Astrocyte (in vitro differentiated cells and primary cell): ENCODE measurements at places on chromosomes 16 and 17. TPM values are rescaled to one million over a fixed set of nuclear protein-coding genes. Genes with fewer than 3 reads are reported as not detected.

TEX19 gene
- not detected in 2 replicates for total RNA-seq

TMEM204 gene
- total RNA-seq: not detected in 2 replicates

CNGB1 gene
- total RNA-seq: not detected in 2 replicates

EFCAB5 gene
- 1.00 and 1.5 TPM in 2 replicates for total RNA-seq

SARM1 gene
- total RNA-seq: 12.8 and 14.4 TPM in 2 replicates

PTX4 gene
- not detected in 2 replicates for total RNA-seq

GRCh38 chr17:41803049-41804020 is 8.4 kb downstream of the P3H4 start:
- H3K27ac ChIP-seq: no peak overlapping the region
- H3K4me3 ChIP-seq: no peak overlapping the region
- DNase-seq: no peak
- no peaks in the 10 kb centered on the region for H3K27me3 ChIP-seq

- no peak overlapping the region for H3K4me3 ChIP-seq
- DNase-seq: no peak
- H3K27ac ChIP-seq: no peak overlapping the region
- no peaks in the 10 kb centered on the region for H3K4me1 ChIP-seq
- H3K27me3 ChIP-seq: no peaks in the 10 kb centered on the region
- H3K36me3 ChIP-seq: no peaks in the 10 kb centered on the region
Observed at GRCh38 chr16:81837312-81837751, 58.2 kb downstream of the PLCG2 start.

GRCh38 chr16:56190677-56191155 is 573 bp upstream of the GNAO1 start:
- H3K4me1 ChIP-seq: peaks cover 3% of the 10 kb centered on the region
- no peak overlapping the region for H3K27ac ChIP-seq
- peaks cover 57% of the 10 kb centered on the region for H3K27me3 ChIP-seq
- H3K36me3 ChIP-seq: no peaks in the 10 kb centered on the region
- peak overlapping the region; percentile 49 for H3K4me3 ChIP-seq

DNA sequence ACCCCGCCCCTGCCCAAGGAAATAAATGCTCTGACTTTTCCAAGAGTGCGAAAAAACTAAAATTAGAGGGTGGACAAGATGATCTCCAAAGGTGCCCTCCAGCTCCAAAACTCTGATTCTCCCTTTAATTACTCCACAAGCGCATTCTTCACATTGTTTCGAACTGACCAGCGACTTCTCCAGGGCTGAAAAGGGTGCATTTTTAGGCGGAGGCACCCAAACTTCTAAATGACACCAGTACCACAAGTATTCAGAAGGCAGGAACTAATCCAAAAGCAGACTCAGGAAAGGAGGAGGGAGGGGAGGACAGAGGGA is 750 bp downstream of the ZFHX3 start:
- H3K27ac ChIP-seq: peak overlapping the region; percentile 56
- no peaks in the 10 kb centered on the region for H3K36me3 ChIP-seq

DNA sequence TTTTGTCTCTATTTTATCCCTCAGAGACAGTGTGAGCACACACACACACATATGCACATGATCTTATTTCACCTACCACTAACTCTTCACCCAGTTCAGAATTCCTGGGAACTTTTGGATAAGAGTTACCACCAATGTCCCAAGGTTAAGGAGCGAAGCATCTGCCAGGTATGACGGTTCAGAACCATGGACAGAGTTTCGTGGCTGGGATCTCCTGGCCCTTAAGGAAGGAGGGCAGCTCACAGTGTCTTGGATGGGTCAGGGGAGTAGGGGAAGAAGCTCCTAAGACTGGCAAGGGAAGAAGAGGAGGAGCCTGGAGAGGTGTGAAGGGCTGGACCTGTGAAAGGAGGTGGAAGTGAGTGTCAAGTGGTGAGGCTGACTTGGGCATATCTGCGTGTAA is 23.0 kb upstream of the TMEM132E start:
- no peak overlapping the region for H3K27ac ChIP-seq
- no peak overlapping the region for H3K4me3 ChIP-seq
- H3K36me3 ChIP-seq: no peaks in the 10 kb centered on the region

GRCh38 chr16:67543582-67543981 is 15.0 kb downstream of the RIPOR1 start:
- H3K36me3 ChIP-seq: peaks cover 22% of the 10 kb centered on the region
- H3K4me1 ChIP-seq: peaks cover 16% of the 10 kb centered on the region
- DNase-seq: no peak
- no peak overlapping the region for H3K4me3 ChIP-seq

GRCh38 chr16:85047867-85048455 is 20.4 kb downstream of the KIAA0513 start:
- H3K27ac ChIP-seq: no peak overlapping the region
- H3K4me3 ChIP-seq: no peak overlapping the region
- H3K36me3 ChIP-seq: no peaks in the 10 kb centered on the region
- peaks cover 7% of the 10 kb centered on the region for H3K4me1 ChIP-seq

- H3K36me3 ChIP-seq: no peaks in the 10 kb centered on the region
- H3K27ac ChIP-seq: no peak overlapping the region
- no peak for DNase-seq
- no peaks in the 10 kb centered on the region for H3K4me1 ChIP-seq
- H3K27me3 ChIP-seq: no peaks in the 10 kb centered on the region
- H3K4me3 ChIP-seq: no peak overlapping the region
Observed at GRCh38 chr16:67786491-67786890, 19.9 kb downstream of the RANBP10 start.

DNA sequence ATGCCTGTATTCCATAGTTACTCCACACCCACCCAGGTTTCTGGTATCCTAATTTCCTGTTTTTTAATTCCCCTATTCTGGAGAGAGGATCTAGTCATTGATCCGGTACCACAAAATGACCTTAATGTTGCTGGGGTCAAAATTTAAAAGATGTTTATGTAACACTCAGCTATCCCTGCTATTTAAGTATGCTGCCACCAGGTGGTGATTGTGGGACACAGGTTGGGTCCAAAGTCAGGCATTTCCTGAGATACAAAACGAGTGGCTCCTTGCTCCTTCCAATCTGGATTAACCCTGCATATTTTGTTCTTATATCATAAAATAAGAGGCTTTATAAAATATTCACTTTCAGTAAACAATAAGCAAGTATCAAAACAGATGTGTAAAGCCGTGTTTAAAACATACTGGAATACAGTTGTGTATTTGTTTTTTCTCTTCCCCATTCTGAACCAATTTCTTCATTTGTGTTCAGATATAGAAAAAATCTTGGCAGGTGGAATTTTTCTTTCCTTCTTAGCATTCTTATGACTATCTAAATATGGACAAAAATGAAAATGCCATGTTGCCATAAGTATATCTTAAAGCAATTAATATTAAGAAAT is 16.3 kb downstream of the HS3ST4 start:
- H3K27me3 ChIP-seq: no peaks in the 10 kb centered on the region
- no peak overlapping the region for H3K4me3 ChIP-seq
- H3K4me1 ChIP-seq: no peaks in the 10 kb centered on the region
- no peak for DNase-seq
- no peak overlapping the region for H3K27ac ChIP-seq

DNA sequence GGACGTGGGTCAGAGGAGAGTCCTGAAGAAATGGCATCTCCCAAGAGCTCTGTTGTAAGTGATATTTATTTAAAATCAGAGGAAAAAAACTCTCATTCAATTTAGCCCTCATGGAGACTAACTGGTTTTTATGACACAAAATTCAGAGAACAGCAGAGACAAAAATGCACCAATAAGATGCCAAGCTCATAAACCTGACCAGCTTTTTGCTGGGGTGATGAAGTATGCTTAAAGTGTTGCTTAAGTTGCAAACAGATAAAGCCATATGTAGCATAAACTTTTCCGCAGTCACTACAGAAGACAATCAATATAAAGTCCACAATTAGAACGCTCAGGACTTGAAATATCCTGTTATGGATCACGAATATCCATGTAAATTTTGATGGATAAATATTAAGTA is 124.0 kb upstream of the CORO6 start:
- no peaks in the 10 kb centered on the region for H3K27me3 ChIP-seq
- no peak overlapping the region for H3K27ac ChIP-seq
- no peak overlapping the region for H3K4me3 ChIP-seq

DNA sequence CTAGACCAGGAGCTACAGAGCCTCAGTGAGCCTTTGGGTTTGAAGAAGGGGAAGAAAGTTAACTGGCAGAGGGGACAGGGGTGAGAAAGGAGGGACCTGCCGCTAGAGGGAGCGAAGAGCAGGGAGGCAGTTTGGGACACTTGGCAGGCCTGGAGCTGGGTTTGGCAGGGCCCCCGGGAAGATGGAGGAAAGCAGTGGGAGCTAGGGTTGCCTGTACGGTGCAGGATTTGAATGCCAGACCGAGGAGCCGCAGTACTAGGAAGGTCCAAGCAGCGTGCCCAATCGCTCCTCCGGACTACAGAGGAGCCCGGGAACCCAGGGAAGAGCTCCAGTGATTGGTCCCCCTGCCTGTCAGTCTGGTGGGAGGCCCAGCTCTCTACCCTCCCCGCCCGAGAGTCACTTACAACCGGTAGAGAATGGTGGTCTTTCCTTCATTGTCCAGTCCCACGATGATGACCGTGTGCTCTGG is 1.3 kb downstream of the ARL5C start:
- peaks cover 4% of the 10 kb centered on the region for H3K4me1 ChIP-seq
- peaks cover 41% of the 10 kb centered on the region for H3K27me3 ChIP-seq
- H3K27ac ChIP-seq: no peak overlapping the region
- DNase-seq: peak; percentile 94

DNA sequence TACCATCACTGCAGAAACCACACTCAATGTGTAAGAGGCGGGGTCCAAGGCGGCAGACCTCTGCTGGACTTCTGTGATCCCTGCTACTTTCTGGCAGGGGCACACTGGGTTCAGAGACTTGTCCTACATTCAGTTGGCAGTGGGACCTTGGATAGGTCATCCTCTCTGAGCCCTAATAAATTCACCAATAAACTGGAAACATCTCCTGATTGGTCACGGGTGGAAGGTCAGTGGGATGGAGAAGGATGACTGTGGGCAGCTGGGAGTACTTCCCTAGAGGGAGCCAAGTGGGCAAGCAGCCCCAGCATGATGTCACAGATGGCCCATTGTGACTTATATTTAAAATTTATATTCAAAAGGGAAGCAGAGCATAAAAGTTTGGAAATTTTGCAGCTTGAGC is 49.7 kb downstream of the RNF112 start:
- H3K4me1 ChIP-seq: no peaks in the 10 kb centered on the region
- DNase-seq: no peak
- H3K27me3 ChIP-seq: peaks cover 16% of the 10 kb centered on the region
- no peaks in the 10 kb centered on the region for H3K36me3 ChIP-seq

- no peak for DNase-seq
- H3K27me3 ChIP-seq: no peaks in the 10 kb centered on the region
- peak overlapping the region; percentile 94 for H3K27ac ChIP-seq
Observed at GRCh38 chr17:76725580-76726230, 701 bp downstream of the JMJD6 start.

- peaks cover 8% of the 10 kb centered on the region for H3K4me1 ChIP-seq
- no peak overlapping the region for H3K27ac ChIP-seq
- H3K36me3 ChIP-seq: no peaks in the 10 kb centered on the region
- H3K27me3 ChIP-seq: peaks cover 9% of the 10 kb centered on the region
Observed at GRCh38 chr17:28982131-28982793, 23.6 kb downstream of the SEZ6 start.

- no peaks in the 10 kb centered on the region for H3K27me3 ChIP-seq
- no peak for DNase-seq
- no peaks in the 10 kb centered on the region for H3K36me3 ChIP-seq
- H3K27ac ChIP-seq: no peak overlapping the region
Observed at GRCh38 chr17:36197387-36197703, 787 bp upstream of the CCL3L1 start.

DNA sequence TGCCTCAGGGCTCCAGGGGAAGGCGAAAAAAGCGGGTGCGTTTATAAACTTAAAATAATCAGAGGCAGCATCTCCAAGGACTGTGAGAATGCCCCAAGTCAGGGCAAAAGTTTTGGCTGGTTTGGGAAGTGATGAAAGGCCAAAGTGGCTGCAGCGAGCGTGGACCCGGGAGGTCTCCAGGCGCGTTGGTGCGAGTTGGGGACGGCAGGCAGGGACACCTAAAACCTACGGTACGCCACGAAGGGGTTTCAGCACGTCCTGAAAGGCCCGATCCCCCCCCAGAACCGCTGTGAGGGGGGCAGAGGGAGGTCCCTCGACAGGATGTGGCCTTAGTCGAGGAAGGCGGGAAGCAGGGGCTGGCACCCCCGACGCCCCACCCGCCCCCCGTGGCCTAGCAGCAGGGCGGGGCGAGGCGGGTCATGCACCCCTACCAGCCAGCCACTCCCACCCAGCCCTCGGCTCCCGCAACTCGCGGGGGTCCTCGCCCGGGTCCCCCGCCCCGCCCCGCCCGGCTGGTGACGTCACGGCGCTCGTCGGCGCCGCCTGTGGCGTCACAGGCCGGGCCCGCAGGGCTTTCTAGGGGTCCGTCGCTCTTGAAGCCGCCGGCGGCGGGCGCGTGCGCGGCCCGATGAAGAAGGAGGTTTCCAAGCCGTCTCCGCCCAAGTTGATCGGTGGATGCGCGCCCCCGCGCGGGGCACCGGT is at the start of gene MYCBPAP:
TSS of gene MYCBPAP (plus strand) at position 569 of the 702 bp plus-strand sequence. CDS start 236 bp downstream, outside the sequence.
- no peaks in the 10 kb centered on the region for H3K27me3 ChIP-seq
- no peaks in the 10 kb centered on the region for H3K36me3 ChIP-seq
- DNase-seq: peak; percentile 58
- H3K27ac ChIP-seq: peak within 1 kb of the TSS; percentile 38
- peaks cover 7% of the 10 kb centered on the region for H3K4me1 ChIP-seq

- H3K4me1 ChIP-seq: peaks cover 12% of the 10 kb centered on the region
- peak overlapping the region; percentile 61 for H3K4me3 ChIP-seq
- DNase-seq: peak; percentile 76
- peak overlapping the region; percentile 56 for H3K27ac ChIP-seq
- H3K27me3 ChIP-seq: peaks cover 63% of the 10 kb centered on the region
Observed at GRCh38 chr16:86508947-86509758, 1.2 kb upstream of the FOXF1 start.

GRCh38 chr17:78133971-78134898 is 3.7 kb downstream of the TMC8 start:
- peaks cover 9% of the 10 kb centered on the region for H3K27me3 ChIP-seq
- no peaks in the 10 kb centered on the region for H3K36me3 ChIP-seq
- no peak for DNase-seq
- H3K4me3 ChIP-seq: no peak overlapping the region
- no peak overlapping the region for H3K27ac ChIP-seq

GRCh38 chr16:6493555-6493954 is 839.1 kb upstream of the RBFOX1 start:
- no peak overlapping the region for H3K27ac ChIP-seq
- no peaks in the 10 kb centered on the region for H3K36me3 ChIP-seq
- H3K4me3 ChIP-seq: no peak overlapping the region
- H3K27me3 ChIP-seq: no peaks in the 10 kb centered on the region

GRCh38 chr16:82935766-82936165 is 309.0 kb downstream of the CDH13 start:
- no peak overlapping the region for H3K4me3 ChIP-seq
- H3K27me3 ChIP-seq: no peaks in the 10 kb centered on the region
- no peak for DNase-seq

DNA sequence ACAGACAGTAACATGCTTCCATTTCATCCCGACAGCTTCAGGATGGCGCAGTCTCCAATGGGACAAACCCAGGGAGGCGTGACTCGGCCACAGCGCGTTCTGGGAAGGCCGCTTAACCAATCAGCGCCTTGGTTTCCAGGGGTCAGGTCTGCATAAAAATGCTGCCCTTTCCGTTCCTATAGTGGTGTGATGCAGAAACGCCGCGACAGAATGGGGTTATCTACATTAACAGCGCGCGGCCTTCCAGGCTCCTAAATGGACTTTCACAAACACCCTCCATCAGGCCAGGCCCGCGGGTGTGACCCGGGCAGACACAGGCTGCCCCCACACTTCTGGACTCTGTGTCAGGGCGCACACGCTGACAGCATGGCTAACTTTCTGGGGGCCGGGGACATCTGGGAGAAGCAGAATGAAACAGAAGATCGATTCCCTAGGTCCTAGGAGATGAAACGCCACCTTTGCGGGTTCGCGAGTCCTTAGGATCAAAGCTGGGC is 792 bp downstream of the TMEM231 start:
- peaks cover 5% of the 10 kb centered on the region for H3K4me1 ChIP-seq
- peak overlapping the region; percentile 78 for H3K4me3 ChIP-seq
- DNase-seq: peak; percentile 85
